ENCODE measurements at places on chromosomes 4 and X.

- no peak for DNase-seq
These were observed 131.5 kb downstream of the AFAP1 start for GRCh38 chr4:7808181-7808580.

DNA sequence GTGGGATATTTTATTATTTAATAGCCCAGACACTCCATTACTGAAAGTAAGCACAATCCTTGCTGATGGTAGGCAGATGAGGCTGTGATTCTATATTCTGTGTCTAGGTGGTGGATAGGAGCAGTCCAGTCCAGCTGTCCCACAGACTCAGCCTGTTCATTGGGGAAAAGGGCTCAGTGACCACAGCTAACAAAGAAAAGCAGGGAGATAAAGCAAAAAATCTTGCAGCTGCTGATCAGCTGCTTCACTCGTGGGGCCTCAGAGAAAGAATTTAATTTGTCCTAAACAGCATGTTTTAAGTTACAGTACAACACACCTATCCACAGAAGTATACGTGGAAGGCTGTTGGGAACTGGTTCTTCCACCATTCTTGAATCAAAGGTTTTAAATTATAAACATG is 40.7 kb upstream of the ANK2 start:
- no peak for DNase-seq

- no peak for DNase-seq
These were observed 97.8 kb upstream of the SPRY1 start for GRCh38 chr4:123298801-123299200.

GRCh38 chr4:9943761-9944160 is 77.5 kb downstream of the SLC2A9 start:
- DNase-seq: no peak

DNA sequence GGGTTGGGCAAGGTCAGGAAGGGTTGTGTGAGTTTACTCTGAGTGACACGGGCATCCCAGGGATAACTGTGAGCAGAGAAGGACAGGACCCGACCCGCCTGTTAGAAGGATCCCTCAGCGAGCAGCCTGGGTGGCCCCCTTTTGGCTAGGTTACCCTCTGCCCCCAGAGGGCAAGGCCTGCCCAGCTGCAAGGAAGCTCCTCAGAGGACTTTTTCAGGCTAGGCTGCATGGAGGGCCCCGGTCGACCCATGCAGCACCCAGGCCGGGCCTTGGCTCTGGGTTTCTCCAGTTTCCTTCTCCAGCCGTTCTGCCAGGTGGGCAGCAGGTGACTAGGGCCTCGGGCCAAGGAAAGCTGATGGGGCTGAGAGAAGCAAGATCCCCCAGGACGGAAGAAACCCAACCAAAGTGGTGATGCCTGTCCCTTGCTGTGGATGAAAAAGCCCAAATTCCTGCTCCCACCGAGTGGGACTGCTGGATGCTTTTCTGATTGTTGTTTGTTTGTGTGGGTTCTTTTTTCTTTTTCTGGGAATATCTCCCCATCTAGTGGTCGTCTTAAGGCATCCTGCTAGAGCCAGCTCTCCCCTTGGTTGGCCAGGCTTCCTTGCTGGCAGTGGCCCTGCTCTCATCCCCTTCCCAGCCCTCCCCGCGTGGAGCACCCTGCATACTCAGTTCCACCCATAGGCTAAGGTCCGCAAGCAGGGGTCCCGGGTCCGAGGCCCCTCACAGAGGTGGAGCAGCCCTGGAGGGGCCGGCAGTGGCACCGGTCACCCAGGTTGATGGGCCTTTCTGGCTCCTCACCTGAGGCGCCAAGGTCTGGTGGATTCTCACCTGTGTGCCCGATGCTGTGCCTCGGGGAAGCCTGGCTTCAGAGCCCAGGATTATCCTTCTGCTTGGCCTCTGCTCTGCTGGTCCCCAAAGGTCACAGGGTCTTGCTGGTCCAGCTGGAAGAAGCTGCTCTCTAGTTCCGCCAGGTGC is 1.8 kb downstream of the ZFP92 start:
- no peak for DNase-seq

- no peak for DNase-seq
These were observed 270.8 kb downstream of the PTTG2 start for GRCh38 chr4:38230821-38231563.
